ENCODE measurements at places on chromosomes 7 and 10.

- no peak for DNase-seq
Observed at GRCh38 chr7:111853201-111853990, 291.1 kb upstream of the IMMP2L start.

DNA sequence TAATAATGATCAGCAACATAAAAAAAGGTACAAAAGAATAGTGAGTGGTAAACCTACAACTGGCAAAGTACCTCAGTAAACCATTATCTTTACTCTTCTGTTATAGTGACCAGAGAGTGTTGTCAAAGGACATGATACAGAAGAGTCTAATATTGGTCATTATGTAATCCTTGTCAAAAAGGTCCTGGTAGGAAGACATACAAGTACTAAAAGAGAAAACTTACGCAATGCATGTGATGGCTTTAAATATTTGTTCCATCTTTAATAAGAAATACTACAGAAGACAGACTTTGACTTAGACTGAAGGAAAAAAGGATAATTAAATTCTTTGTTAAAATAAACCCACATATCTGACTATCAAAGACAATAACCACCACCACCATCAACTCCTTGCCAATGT, 6.5 kb downstream of the DOCK4 start:
- no peak for DNase-seq

DNA sequence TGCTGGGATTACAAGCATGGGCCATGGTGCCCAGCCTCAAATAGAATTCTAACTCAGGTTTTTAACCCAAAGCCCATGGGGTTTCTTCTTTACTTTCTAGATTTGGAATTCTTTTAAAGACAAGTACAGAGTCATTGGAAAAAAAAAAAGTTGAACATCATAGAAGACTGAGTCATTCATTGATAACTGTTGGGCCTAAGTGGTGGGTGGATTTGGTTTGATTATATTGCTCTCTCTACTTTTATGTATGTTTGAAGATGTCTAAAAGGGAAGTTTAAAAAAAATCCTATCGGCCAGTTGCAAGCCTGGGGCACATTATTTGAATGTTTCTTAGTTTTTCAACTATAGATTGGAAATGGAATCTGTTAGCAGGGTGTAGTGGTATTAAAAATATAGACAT, 49.7 kb downstream of the INPP5F start:
- no peak for DNase-seq

- no peak for DNase-seq
Observed at GRCh38 chr7:132652507-132652906, 76.2 kb upstream of the PLXNA4 start.

GRCh38 chr10:121804460-121804859, 123.4 kb downstream of the ATE1 start:
- DNase-seq: no peak
